ENCODE measurements at places on chromosomes 5 and 9. TPM values are rescaled to one million over a fixed set of nuclear protein-coding genes. Genes with fewer than 3 reads are reported as not detected.

DNA sequence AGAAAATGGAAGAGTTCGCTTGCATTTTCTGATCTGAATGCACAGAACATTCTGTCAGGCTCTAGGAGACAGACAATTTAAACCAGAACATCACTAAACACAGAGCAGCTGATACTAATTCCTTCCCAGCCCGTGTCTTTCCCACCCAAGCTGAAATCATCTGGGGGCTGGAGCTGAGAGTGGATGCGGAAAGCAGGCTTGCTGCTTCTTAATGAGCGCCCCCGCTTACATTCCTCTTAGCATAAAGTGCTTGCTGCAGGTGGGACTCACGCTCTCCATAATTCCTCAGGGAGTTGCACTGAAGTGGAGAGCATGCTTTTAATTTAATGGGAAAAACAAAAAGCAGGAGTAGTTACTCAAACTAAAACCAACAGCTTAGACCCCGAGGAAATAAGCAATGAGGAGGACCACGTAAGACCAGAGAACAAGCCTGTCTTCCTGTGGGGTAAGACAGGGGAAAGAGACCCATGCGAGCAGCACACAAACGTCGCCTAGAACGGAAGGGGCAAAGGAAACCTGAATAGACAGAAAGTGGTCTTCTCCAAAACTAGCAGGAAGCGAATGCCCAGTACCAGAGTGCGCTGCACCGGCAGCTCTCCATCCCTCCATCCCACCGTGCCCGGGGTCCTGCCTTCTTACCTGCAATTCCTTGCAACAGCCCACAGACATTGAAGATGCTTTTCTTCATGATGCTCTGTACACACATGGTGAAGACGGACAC is 139.3 kb downstream of the LHFPL2 start:
- no peaks in the 10 kb centered on the region for H3K36me3 ChIP-seq
- H3K4me1 ChIP-seq, result peaks cover 16% of the 10 kb centered on the region
- no peaks in the 10 kb centered on the region for H3K27me3 ChIP-seq
- H3K27ac ChIP-seq, result peak overlapping the region; percentile 57
- peak overlapping the region; percentile 54 for H3K4me3 ChIP-seq
- no peak for DNase-seq

Gene FABP6
- not detected for total RNA-seq

- H3K27ac ChIP-seq, result no peak overlapping the region
- no peak overlapping the region for H3K4me3 ChIP-seq
- H3K36me3 ChIP-seq, result no peaks in the 10 kb centered on the region
- H3K4me1 ChIP-seq, result no peaks in the 10 kb centered on the region
- DNase-seq, result no peak
- no peaks in the 10 kb centered on the region for H3K27me3 ChIP-seq
Observed at GRCh38 chr5:56054666-56055065, 59.9 kb upstream of the IL6ST start.

Gene OMD
- total RNA-seq, result 2.2 TPM

Gene KIF4B
- not detected for total RNA-seq

Gene PHF24
- not detected for total RNA-seq
